Stimulated activated CD4-positive, alpha-beta T cell treated with anti-CD3 and anti-CD28 coated beads, Interleukin-15, amount 100 ng/mL, for 48 hours (primary cell): ENCODE measurements at places on chromosomes 4 and X.

- no peak for DNase-seq
Observed at GRCh38 chr4:176614793-176615192, 177.9 kb downstream of the VEGFC start.

DNA sequence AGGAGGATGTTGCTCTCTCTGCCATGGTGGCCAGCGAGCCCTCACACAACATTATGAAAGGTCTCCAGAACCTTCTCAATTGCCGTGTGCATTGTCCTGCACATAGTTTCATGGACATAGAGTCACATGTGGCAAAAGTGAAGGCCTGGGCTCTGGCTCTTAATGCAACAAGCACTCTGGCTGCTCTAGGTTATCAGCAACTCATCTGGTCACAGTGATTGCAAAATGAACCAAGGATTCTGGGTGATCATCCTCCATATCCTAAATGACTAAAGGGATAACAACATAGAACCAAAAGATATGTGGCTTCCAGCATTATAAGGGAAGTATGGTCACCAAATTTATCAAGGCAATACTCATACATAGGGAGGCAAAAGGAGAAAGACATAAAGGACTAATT is 175.2 kb downstream of the MGST2 start:
- no peak for DNase-seq

DNA sequence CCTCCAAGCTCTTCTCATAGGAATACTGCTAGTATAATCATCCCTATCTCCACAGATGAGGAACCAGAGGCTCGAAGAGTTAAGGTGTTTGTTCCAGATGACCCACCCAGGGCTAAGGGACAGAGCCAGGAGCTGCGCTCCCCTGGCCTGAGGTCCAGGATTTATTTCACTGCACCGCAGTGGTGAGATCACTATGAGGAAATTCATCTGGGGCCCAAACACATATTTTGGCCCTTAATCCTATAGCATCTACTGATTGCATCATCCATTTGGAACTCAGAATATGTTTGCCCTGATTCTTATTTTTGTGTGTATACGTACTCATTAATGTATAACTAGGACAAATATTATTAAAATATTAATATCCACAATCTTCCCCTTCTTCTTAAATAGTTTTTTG is 100.1 kb upstream of the RBPJ start:
- no peak for DNase-seq

DNA sequence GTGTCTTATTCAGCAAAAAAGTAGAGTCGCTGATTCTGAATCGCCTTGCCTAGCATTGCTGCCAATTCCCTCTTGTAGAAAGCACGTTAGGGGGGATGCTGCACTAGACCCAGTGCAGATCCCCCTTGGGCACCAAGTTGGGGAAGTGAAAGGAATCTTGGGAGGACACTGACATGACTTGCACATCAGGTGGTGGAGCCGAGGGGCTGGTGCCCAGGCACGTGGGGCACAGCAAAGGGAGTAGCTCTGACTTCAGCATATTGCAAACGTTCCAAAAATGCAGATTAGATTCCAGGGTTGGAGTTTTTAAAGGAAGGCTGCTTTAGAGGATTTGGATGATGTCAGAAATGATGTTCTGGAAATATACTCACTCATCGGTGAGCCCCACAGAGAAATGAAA is 47.4 kb upstream of the GPM6B start:
- DNase-seq, result no peak

- DNase-seq, result no peak
Observed at GRCh38 chrX:77628294-77629025, 157.6 kb downstream of the ATRX start.
